ENCODE measurements at places on chromosomes 7 and 10. TPM values are rescaled to one million over a fixed set of nuclear protein-coding genes. Genes with fewer than 3 reads are reported as not detected.

AKR1E2 gene
- total RNA-seq: 11.7 TPM

PALD1 gene
- 0.33 TPM for total RNA-seq

SORCS3 gene
- not detected for total RNA-seq

CASP7 gene
- 28.9 TPM for total RNA-seq

TFEC gene
- under 0.01 TPM for total RNA-seq

POU6F2 gene
- under 0.01 TPM for total RNA-seq

ANKRD1 gene
- under 0.01 TPM for total RNA-seq

CALHM1 gene
- total RNA-seq: not detected

ZPBP gene
- total RNA-seq: not detected

BTBD16 gene
- not detected for total RNA-seq

HOXA13 gene
- not detected for total RNA-seq

FOXI2 gene
- total RNA-seq: not detected

FXYD4 gene
- not detected for total RNA-seq

ZNF425 gene
- total RNA-seq: 4.6 TPM

C10orf67 gene
- total RNA-seq: under 0.01 TPM

PNLIPRP2 gene
- total RNA-seq: not detected

TLX1 gene
- total RNA-seq: not detected

VWA2 gene
- under 0.01 TPM for total RNA-seq

TMEM270 gene
- not detected for total RNA-seq

PKD2L1 gene
- not detected for total RNA-seq

CALCR gene
- total RNA-seq: not detected

RAMP3 gene
- total RNA-seq: under 0.01 TPM

CAV2 gene
- 60.1 TPM for total RNA-seq

ITGA8 gene
- 1.3 TPM for total RNA-seq

NAMPT gene
- 175 TPM for total RNA-seq

LBX1 gene
- total RNA-seq: under 0.01 TPM

SPDYE6 gene
- not detected for total RNA-seq

Measured in fibroblast of lung (primary cell).